ENCODE measurements at places on chromosomes 2 and 18. TPM values are rescaled to one million over a fixed set of nuclear protein-coding genes. Genes with fewer than 3 reads are reported as not detected.

- no peak for DNase-seq
Observed at GRCh38 chr2:120667981-120668380, 67.7 kb upstream of the GLI2 start.

GRCh38 chr2:60926741-60927552 is 45.6 kb downstream of the REL start:
- no peak for DNase-seq

DNA sequence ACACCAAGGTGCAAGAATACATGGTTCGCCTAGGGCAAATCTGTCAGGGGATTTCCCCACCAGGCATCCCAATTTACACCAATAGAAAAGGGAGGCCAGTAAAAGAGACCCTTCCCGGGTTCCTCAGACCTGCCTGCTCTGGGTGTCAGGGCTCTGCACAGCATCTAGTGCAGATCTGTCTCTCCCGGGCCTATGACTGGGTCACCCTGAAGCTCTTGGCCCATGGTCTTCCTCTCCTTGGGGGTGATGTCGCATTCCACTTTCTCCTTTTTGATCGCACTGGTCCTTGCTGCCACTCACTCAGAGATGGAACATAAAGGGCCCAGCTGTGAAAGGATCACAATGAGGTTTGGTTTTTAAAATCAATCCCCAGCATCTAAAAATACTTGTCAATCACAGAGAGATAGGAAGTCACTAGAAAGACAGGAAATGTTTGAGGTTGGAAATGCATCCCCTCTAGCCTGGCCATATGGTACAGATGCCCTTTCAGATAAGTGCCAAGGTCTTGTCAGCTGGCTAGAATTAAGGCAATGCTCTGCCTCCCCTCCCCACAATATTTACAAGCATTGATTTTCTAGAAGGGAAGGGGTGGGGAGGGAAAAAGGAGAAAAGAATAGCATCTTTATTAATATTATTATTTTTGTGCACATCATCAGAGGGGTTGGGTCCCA is 34.9 kb upstream of the AFTPH start:
- no peak for DNase-seq

DNA sequence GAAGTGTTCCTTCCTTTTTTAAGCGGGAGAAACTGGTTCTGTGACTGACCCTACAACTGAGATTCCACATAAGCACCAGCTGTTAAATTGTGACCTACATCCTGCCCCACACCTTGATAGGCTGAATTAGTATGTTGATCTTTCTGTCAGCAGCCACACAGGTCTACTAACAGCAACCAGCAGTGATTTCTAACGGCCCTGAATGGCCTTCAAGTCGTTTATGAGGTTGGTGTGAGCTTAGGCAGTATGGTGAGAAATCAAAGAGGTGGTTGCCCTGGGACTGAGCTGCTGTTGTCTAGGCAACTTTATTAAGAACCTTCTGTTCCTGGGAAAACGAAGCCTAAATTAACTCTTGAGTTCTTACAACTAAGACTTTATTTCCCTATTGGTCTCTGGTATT is 197.2 kb upstream of the FSHR start:
- DNase-seq = no peak

DNA sequence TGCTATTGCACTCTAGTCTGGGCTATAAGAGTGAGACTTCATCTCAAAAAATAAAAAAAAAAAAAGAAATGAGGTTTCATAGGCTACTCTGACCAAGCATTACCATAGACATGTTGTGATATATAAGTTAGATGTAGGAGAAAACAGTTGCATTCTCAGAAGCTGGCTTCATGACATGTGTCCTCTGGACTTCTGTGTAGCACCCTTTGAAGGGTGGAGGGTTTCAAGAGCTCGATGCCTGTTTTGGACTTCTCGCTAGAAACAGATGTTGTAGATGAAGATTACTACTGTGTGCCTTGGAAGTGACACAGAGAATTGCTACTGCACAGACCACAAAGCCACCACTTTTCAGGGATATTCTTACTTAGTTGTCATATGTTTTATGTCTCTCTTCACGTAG is 91.0 kb downstream of the TMEM247 start:
- no peak for DNase-seq

DNA sequence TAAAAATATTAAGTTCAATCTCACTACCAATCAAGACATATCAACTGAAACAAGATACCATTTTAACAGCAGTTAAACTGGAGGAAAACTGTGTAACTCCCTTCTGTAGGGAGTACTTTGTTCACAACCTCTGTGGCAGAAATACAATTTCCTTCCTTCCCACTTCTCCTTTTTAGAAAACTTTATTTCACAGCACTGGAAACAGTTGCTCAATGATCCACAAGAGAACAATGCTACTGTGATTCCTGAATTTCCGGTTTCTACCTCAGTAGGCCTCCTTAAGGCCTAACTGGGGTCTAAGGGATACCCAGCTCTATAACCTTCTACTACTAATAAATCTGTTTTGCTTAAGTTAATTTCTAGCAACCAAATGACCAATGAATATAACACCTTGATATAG is 14.1 kb downstream of the TLK1 start:
- no peak for DNase-seq

The TM4SF20 gene
- total RNA-seq = not detected

DNA sequence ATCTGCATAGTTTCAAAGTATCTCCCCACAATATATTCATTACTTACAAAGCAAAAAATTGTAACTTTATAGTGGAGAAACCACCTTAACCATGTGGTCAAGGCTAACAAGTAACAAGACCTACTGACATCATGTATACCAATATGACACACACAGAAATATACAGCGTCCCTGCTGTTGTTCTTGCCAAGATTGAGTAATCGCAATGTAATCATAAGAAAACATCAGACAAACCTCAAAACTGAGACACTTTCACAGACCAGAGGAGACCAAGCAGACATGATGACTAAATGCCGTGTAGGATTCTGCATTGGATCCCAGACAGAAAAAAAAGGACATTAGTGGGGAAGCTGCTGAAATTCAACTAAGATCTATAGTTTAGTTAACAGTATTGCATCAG is 123.0 kb downstream of the ACAA2 start:
- DNase-seq = no peak

- no peak for DNase-seq
Observed at GRCh38 chr18:62209046-62209445, 22.0 kb downstream of the RELCH start.

DNA sequence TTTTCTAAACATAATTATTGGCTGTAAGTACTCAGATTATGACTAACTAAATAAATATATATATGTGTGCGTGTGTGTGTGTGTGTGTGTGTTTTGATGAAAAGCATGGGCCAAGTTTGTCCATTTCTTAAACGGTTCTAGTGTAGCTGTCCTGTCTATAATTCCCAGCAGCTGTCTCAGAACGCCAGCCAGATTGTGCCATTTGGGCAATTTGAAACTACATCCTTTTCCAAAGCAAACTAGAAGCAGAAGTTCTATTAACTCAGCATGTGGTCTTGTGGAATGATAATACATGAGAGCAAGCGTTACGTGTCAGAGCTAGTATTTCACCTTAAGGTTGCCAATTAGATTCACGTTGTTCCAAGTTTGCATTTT is 1.7 kb downstream of the ARHGAP28 start:
- no peak for DNase-seq

DNA sequence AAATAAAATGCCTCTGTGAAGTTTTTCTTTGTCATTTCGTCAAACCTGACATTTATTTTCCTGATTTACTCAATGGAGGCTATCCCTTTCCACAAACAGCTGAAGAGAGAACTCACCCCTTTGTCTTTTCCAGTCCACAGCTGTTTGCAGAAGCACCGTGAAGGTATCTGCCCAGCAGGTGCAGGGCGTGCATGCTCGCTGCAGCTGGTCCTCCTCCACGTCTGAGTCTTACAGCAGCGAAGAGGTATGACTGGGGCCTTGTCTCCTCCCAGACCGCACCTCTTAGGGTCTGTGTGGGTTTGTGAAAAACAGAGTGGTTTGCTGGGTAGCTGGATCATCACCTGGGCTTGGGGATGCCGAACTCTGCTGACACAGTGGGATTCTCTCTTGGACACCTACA is 9.7 kb downstream of the SPP2 start:
- no peak for DNase-seq

DNA sequence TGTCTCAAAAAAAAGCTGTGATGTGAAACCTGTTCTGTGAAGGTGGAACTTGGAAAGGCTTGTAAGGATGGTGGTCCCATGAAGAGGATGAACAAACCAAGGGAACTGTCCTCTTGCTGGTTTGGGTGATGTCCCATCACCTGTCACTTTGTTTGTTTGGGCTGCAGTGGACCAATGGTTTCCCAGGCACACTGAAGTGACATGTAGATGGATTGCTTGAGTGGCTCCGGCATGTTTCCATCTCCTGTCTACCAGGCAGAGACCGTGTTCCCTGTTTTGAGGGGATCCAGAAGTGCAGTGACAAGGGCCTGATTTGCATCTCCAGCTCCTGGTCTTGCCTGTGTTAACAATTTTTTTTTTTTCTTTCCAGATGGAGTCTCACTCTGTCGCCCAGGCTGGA is 8.9 kb downstream of the NEDD4L start:
- DNase-seq = no peak

DNA sequence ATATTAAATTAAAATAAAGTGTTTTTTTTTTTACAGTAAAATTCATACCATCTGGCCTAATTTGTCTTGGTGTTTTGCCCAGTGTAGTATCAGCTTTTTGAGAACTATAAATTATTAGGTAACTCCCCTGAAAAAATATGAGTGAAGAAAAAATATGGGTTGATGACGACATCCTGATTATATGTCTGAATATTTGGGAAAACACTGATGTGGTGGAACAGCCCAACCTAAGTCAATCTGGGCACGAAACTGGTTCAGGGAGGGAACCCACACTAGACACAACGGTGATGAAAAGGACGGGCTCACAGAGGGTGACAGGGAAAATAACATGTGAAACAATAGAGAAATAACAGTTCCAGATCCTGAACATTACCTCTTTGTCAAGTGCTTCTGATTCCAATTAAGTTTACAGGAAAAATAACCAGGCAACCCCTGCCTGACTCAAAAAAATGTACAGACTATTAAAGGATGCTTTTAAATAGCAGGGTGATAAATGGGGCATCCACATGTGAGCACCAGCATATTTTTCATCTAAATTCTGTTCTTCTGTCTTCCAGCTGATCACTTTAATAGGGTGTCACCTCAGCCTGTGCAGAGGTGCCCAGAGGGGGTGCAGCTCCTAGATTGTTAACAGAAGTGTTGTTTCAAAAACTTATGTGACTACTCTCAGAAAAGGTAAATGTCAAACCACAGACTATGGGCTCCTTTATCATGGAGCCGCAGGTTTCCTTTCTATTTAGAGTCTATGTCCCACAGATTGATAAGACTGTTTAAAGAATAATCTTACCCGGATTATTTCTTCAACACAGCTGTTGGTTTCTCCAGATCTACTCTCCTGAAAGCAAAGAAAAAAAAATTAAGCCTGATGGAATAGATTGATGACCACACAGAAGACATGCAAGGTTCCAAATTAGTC is 305.4 kb downstream of the AFF3 start:
- DNase-seq = no peak

The SCYGR4 gene
- total RNA-seq = not detected

GRCh38 chr2:31886700-31887099 is 124.1 kb downstream of the MEMO1 start:
- peak; percentile 66 for DNase-seq

The POTEC gene
- not detected for total RNA-seq

- no peak for DNase-seq
Observed at GRCh38 chr2:240571314-240571973, 3.2 kb downstream of the RNPEPL1 start.

The KCNF1 gene
- 3.2 TPM for total RNA-seq

DNA sequence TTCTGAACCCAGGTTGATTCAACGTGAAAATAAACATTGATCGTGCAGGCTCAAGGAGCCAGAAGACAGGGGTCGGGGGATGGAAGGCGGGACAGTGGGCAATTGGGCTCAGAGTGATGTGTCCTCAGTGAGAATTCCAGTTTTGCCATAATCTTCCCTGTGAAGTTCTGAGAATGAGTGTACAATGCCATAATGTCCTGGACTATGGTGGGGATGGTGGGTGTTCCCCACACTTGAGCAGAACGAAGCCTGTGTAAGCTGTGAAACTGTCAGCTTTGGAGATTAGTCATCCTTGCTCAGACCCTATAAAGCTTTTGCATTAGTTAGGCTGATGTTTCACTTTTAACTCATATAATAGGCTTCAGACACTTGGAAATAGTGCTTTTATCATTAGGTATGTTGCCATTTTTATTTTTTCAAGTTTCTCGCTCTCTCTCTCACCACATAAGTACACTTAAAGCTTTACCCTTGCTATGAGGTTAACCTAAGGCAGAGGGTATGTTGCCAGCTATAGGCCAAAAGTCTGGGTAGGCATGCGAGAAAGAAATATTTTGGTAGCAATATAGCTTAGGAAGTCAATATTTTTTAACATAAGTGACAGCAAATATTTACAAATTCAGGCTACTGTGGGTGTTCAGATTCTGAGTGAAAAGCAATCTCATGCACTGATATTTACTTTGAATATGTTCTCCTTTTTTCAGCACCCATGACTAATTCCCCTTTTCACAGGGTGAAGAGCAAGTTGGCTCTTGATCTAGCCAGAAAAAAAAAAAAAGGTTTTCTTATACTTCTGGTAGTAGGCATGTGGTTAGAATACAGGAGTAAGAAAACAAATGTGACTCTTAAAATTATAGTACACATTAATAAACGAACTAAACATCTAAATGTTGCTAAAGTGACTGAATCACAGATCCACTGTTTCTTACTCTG is 47.2 kb downstream of the CDC42EP3 start:
- no peak for DNase-seq

The MAP4K4 gene
- total RNA-seq = 125 TPM

- no peak for DNase-seq
Observed at GRCh38 chr2:227454323-227454860, 17.6 kb upstream of the AGFG1 start.

- no peak for DNase-seq
Observed at GRCh38 chr2:121895723-121896571, 140.5 kb downstream of the TSN start.

The LRRTM1 gene
- 1.1 TPM for total RNA-seq

GRCh38 chr18:64419156-64419555 is 270.3 kb upstream of the LINC00305 start:
- no peak for DNase-seq

DNA sequence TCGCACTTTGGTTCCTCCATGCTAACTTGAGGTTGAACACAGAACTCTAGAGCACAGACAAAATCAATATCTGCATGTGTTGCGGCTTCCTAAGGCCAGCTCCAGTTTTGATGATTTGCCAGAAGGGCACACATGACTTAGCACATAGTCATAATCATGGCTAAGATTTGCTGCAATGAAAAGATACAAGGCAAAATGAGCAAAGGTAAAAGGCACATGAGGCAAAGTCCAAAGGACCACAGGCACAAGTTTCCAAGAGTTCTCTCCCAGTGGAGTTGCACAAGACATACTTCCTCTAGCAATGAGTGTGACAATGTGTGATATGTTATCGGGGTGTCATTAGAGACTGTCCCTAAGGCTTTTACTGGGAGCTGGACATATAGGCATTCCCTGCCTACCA is 24.2 kb upstream of the CXXC1 start:
- DNase-seq = no peak

All from H9 (cell line).